ENCODE measurements at places on chromosomes 3 and 15.

DNA sequence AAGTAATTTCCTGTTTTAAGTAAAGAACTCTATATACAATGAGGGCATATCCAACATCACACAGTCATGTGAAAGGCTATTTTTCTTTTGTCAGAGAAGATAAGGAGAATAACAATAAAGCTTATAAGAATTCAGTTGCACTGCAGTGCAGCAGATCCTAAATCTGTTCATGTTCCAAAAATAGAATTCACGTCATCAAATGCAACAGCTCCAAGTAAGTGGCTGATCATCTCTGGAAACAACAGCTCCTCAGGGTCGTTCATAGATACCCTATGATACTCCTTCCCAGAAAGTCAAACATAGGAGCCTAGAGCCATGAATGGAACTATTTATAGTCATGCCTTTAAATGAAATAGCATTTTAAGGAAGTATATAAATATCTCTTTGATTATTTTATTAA is 100.2 kb downstream of the FMN1 start:
- no peak for DNase-seq

DNA sequence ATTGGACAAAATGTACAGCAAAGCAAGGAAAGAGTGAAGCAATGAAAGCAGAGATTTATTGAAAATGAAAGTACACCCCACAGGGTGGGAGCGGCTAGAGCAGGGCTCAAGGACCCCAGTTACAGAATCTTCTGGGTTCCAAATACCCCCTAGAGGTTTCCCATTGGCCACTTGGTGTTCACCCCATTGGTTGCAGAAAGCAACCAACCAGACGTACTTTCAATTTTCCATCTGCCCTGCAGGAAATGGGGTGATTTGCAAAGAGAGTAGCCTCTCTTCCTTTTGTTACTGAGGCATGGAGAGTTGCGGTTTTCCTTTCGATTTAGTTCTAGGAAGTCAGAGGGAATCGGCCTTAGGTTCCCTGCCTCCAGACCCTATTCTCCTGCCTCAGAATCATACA is 2.4 kb downstream of the PML start:
- DNase-seq: peak; percentile 72

GRCh38 chr15:39075311-39075710 is 505.6 kb upstream of the THBS1 start:
- DNase-seq: no peak

- DNase-seq: no peak
Measured at GRCh38 chr3:16085884-16086608, 88.4 kb upstream of the GALNT15 start.

DNA sequence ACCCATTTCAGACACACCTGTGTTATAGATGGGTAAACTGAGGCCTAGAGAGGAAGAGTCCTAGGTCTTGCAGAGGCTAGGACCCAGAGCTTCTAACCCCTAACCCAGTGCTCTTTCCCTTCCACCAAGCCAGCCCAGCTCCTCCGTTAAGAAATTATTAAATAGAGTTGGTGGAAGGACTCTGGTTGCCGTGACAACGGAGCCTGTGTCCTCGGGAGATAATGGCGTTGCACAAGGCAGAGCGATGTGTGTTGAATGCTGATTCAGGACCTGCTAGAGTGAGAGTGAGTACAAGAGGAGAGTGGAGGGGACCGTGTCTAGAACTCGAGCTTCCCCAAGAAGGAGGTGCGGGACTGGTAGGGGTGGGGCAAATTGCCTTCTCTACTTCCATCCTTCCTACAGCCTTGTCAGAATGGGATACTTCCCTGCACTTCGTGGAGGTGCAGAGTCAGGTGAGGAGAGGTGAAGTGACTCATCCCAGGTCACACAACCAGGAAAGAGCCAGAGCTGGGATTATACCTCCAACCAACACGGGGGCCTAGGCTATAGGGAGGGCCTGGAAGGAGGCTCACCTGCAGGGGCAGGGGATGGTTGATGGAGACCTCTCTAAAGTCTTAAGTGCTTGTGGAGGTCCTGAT is 8.6 kb downstream of the SLC6A1 start:
- DNase-seq: no peak

DNA sequence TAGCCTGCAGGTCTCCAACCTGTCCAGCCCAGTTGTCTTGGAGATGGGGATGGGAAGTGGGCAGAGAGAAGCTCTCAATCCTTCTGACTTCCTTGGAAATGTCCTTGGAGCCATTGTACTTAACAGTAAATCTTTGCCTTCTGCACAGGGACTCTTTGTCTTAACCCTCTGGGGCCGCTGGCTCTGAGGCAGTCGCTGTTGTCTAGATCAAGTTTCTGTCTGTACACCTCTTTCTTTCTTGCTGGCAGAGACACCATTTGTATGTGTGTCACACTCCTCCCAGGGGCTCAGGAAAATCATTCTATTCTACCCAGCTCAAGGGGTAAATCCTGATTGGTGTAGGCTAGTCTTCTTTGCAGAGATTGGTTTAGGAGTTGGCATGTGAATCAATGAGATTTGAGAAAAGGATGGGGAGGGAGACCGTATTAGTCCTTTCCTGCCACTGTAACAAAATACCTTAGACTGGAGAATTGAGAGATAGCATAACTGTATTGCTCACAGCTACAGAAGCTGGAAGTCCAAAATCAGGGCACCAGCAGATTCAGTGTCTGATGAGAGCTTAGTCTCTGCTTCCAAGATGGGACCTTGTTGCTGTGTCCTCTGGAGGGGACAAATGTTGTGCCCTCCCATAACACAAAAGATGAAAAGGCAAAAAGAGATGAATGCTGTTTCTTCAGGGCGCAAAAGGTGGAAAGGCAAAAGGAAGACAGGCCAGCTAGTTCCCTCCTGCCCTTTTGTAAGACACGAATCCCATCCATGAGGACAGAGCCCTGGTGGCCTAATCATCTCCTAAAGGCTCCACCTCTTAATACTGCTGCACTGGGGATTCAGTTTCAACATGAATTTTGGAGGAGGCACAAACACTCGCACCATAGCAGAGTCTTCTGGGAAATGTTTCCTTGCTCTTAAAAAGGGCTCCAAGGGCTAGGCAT is 66.3 kb downstream of the PPCDC start:
- DNase-seq: no peak

GRCh38 chr3:119716998-119717397 is 14.2 kb downstream of the CFAP91 start:
- DNase-seq: no peak

GRCh38 chr3:98519351-98519750 is 3.4 kb downstream of the CLDND1 start:
- DNase-seq: no peak

GRCh38 chr3:131526801-131527347 is 24.1 kb upstream of the MRPL3 start:
- no peak for DNase-seq

- DNase-seq: no peak
Measured at GRCh38 chr3:46833346-46834300, 29.6 kb downstream of the MYL3 start.

GRCh38 chr3:128448491-128448890 is 18.2 kb downstream of the DNAJB8 start:
- DNase-seq: peak; percentile 64

DNA sequence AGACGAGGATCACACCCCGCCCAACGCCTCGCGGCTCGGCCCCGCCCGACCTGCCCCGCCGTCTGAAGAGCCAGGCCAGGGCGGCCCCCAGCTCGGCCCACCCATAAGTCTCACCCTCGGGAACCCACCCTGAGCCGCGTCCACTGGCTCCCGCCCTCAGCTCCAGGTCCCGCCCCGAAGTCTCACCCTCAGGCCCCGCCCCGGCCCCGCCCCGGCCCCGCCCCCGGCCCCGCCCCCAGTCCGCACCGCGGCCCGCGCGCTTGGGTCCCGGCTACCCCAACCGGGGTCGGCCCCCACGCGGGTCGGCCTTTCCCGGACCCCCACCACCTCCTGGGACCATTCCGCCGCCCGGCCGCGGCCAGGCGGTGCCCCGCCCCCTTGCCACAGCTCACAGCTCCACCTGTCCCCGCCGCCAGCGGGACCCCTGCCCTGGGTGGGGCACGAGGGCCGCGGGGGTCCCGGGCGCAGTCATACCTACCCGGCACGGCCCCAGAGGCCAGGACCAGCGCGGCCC is 489 bp downstream of the CSPG5 start:
- DNase-seq: no peak

DNA sequence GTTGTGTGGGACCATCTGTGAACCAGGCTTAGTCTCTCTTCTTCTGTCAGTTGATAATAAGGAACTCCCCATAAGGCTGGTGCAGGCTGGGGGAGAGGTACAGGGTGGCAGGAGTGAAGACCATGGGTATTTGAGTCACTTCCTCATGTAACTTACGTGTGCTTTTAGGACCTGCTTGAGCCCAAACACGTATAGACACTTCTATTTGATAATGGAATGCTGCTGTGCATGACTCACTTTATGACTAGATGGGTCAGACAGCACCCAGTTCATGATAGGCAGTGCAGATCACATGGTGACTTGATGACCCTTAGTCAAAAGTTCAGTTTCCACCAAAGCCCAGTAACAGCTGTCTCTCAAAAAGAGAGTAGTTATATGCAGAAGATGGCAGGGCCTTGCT is 490.9 kb downstream of the ZBBX start:
- no peak for DNase-seq

GRCh38 chr3:123859177-123859576 is 25.0 kb downstream of the MYLK start:
- DNase-seq: no peak

DNA sequence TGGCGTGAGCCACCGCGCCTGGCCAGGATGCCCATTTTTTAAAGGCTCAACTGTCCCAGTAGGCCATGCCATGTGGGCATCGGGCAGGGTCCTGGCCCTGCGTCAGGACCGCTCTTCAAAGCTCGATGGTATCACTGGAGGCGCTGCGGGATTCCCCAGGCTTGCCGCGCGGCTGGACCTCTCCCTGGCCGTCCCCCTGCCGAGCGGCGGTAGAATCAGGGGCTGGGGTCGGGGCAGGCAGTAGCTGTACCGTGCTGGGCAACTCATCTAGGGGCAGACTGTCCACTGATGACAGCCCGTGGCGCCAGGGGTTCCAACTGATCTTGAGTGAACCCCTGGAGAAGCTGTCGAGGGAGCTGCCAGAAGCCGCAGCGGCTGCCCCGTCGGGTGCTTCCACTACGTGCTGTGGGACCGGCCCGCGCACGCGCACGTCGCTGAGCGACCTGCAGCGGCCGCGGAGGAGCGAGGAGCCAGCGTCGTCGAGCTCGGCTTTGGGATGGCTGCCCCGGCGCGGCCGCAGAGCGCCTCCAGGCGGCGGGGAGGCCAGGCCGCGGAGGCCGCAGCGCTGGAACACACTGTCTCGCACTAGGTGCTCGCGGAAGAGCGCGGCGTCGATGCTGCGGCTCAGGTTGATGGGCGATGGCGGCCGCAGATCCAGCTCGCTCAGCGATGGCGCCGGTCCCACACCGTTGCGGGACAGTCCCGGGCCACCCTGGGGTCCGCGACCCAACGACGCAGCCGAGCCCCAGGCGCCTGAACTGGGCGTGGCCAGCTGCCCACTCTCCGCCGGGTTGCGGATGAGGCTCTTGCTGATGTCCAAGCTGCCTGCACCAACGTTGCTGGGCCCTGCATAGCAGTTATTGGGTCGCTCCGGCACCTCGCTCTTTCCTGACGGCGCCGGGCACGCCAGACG is 5.8 kb downstream of the PRRT3 start:
- no peak for DNase-seq

GRCh38 chr15:66701422-66702034 is 508 bp upstream of the SMAD6 start:
- DNase-seq: peak; percentile 65

DNA sequence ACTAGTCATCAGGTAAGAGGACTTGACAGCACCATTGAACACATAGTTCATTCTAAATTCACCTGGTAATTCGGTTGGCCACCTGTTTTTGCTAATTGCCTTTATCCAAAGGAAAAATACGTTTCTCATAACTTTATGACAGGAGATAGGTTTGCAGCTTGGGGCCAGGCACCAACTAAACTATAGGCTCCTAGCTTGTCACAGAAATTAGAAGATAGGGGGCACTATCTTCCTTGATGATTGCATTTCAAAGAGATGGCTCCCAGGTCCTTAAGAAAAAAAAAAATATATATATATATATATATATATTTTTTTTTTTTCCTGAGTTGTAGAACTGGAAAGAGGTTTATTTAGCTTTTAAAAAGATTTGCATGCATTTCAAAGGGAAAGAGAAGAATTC is 563.6 kb downstream of the NAALADL2 start:
- DNase-seq: no peak

DNA sequence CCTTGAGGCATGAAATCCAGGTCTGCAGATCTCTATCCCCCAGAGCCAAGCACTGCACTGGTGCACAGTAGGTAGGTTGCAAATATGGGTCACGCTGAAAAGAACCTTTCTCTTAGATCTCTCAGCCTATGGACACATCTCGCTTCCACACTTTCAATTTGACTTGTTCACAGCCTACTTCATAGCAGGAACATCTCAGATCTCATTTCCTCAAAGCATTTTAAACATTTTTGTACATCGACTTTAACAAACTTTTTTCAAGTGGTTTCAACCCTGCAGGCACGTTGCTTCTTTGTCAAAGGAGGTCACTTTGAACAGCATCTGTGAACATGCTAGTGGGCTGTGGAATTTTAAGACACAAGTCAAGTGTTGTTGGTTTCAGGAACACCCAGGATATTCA is 76.0 kb downstream of the SLC12A8 start:
- no peak for DNase-seq

GRCh38 chr15:49145651-49146609 is 9.5 kb downstream of the COPS2 start:
- peak; percentile 42 for DNase-seq

GRCh38 chr3:132788301-132788671 is 66.1 kb upstream of the NPHP3 start:
- DNase-seq: no peak

- no peak for DNase-seq
Measured at GRCh38 chr3:45319996-45320305, 68.4 kb upstream of the LARS2 start.

- no peak for DNase-seq
Measured at GRCh38 chr3:21642433-21642832, 108.6 kb downstream of the ZNF385D start.

DNA sequence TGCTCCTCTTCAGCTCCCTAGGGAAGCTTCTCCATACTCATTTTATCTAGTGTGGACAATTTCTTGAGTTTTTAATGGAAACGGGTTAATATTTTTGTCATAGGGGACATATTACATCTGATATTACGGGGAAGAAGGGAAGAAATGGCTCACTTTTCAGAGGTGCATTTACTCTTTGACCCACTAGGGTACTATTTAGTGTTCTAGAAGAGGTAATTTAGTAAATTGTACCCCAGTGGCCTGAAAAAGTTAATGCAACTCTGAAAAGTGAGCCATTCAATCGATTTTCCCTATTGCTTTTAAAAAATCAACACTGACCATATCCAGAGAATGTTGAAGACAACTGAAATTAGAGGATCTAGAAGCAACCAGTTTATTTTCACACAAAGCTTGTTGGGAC is 71.2 kb downstream of the MAP2K5 start:
- peak; percentile 26 for DNase-seq

GRCh38 chr3:107328069-107328468 is 49.2 kb upstream of the CCDC54 start:
- DNase-seq: no peak

- DNase-seq: no peak
Measured at GRCh38 chr3:52295671-52296208, 8.1 kb downstream of the GLYCTK start.

DNA sequence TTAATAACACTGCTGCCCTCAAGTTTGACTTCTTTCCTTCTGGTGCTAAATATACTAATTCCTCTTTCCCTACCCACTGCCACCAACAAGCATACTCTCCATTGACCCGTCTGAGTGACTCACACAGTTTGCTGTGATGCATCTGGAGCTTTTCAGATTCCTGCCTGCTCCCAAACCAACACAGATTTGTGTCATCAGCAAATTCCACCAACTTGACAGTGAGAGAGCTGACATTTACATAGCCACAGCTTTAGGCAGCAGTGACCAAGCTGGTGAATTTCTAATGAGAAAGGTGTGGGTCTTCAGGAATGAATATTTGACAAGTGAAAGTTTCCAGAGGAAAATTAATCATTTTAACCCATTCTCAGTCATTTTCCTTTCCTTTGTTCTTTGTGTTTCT is 96.5 kb upstream of the PRICKLE2 start:
- no peak for DNase-seq
